HCEC 1CT (cell line): ENCODE measurements at places on chromosomes 7 and 10.

DNA sequence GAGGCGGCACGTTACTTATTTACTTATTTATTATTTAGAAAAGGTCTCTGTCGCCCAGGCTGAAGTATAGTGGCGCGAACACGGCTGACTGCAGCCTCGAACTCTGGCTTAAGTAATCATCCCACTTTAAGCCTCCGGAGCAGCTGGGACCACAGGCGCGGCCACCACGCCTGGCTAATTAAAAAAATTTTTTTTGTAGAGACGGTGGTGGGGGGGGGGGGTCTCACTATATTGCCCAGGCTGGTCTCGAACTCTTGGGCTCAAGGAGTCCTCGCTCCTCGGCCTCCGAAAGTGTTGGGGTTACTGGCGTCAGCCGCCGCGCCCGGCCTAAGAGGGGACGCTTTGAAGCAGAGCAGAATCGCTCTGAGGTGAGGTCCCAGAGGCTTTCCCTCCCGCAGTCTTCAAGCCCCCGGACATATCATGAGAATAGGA, 675 bp upstream of the FRAT2 start:
- DNase-seq, result no peak

- DNase-seq, result no peak
Observed at GRCh38 chr7:69837387-69838068, 239.3 kb downstream of the AUTS2 start.

DNA sequence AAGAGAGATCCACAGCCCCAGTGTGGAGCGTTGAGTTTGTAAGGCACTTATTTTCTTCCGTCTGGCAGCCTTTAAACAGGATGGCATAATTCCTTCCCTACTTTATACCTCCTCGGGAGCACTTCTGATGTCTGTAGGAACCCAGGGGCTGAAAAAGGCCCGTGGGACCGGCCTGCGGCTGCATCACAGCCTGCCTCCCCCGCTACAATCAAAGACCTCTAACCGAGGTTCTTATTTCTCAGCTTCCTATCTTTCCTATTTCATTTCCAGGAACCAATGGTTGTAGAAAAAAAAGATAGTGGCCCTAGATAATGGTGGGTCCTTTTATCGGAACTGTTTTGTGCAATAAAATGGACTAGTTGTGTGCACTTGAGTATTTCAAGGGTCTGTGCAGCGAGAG, 4.1 kb upstream of the CTBP2 start:
- DNase-seq, result no peak

DNA sequence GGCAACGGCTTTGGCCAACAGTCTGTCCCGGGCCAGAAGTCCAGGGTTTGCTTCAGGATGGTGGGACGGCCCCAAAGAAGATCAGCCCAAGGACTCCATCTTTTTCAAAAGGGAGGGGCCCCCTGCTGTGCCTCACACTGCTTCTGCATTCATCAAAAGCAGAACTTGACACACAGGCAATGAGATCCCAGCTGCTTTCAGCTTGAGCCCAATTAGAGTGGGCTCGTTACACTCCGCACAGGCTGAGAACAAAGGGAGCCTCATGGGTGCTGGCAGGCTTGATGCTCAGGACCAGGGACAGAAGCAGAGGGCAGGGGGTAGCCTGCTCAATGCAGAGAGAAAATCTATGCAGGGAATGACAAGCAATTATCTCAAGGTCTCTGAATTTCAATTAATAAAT, 45.5 kb downstream of the VOPP1 start:
- no peak for DNase-seq

DNA sequence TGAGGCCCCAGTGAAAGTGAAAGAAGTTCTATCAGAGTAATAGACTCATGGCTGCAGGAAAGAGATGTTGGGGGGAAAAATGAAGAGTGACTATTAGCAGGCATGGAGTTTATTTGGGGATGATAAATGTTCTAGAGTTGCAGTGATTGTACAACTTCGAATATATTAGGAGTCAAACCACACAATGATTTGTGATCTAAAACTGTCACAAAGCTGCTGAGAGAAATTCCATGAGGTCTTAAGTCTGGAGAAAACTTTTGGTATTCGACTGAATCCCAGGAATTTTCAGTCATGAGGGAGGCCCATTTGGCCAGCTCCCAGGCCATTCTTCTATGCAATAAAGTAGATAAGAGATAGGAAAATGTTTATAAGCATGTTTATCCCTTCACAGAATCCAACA, 55.9 kb upstream of the UNC5B start:
- DNase-seq, result no peak
